Endothelial cell of umbilical vein (primary cell): ENCODE measurements at places on chromosomes 16 and 17. TPM values are rescaled to one million over a fixed set of nuclear protein-coding genes. Genes with fewer than 3 reads are reported as not detected.

GRCh38 chr16:4136229-4136813 is 20.1 kb upstream of the ADCY9 start:
- peaks cover 4% of the 10 kb centered on the region for H3K27me3 ChIP-seq
- H3K4me3 ChIP-seq = no peak overlapping the region
- no peaks in the 10 kb centered on the region for H3K36me3 ChIP-seq
- no peak overlapping the region for H3K27ac ChIP-seq
- H3K4me1 ChIP-seq = no peaks in the 10 kb centered on the region

DNA sequence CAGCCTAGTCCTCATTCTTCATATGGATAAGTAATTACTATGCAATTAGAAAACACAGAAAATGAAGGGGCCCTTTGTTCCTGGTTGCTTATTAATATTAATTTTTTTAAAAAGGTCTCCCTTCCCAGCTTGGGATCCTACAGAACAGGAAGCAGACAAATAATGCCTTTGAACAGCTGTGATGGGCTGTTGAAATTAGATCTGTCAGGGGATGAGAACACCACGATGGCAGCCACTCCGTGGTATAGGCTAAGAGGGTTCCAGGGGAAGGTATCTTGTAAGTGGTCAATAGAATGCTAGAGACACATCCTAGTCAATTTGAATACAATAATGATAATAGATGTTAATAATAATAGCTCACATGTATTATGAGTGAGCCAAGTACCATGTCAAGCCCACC is 83.1 kb downstream of the CCDC182 start:
- H3K27ac ChIP-seq = no peak overlapping the region
- no peak overlapping the region for H3K4me3 ChIP-seq
- H3K36me3 ChIP-seq = no peaks in the 10 kb centered on the region
- no peak for DNase-seq
- no peaks in the 10 kb centered on the region for H3K27me3 ChIP-seq

DNA sequence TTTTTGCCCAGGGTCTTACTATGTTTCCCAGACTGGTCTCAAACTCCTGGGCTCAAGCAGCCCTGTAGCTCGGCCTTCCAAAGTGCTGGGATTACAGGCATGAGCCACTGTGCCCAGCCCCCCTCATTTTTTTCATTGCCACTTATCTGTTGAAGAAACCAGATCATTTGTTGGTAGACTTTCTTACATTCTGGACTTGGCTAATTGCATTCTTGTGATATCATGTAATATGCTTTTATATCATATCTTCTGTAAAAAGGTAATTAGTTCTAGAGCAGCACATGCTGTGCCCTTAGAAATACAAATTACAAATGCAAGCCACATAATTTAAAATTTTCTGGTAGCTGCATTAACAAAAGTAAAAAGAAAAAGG is 53.9 kb downstream of the PPM1E start:
- H3K4me1 ChIP-seq = no peaks in the 10 kb centered on the region
- no peaks in the 10 kb centered on the region for H3K27me3 ChIP-seq
- H3K27ac ChIP-seq = no peak overlapping the region
- DNase-seq = no peak
- H3K4me3 ChIP-seq = no peak overlapping the region
- no peaks in the 10 kb centered on the region for H3K36me3 ChIP-seq

DNA sequence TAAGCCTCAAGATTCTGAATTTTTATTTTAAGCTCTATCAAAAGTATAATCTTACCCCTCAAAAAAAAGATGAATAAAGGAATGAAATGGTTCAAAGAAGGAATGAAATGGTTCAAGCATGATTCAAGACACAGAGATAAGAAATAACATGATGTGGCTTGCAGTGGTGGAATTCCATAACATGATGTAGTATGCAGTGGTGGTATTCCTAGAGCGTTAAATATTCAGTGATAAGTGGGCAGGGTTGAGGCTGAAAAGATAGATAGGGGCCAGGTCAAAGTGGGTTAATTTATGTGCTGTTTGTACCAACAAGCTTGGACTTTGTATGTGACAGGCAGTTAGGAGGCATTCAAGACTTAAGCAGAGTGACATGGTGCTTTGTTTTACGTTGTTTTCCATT is 29.6 kb downstream of the TNRC6A start:
- no peak overlapping the region for H3K4me3 ChIP-seq
- H3K4me1 ChIP-seq = no peaks in the 10 kb centered on the region
- DNase-seq = no peak
- H3K27ac ChIP-seq = no peak overlapping the region

GRCh38 chr17:18981335-18981641 is 23.3 kb downstream of the FAM83G start:
- H3K4me3 ChIP-seq = no peak overlapping the region
- no peaks in the 10 kb centered on the region for H3K27me3 ChIP-seq
- DNase-seq = no peak
- no peak overlapping the region for H3K27ac ChIP-seq
- no peaks in the 10 kb centered on the region for H3K36me3 ChIP-seq

GRCh38 chr16:74724820-74725549 is 24.3 kb upstream of the MLKL start:
- H3K4me1 ChIP-seq = no peaks in the 10 kb centered on the region
- no peaks in the 10 kb centered on the region for H3K36me3 ChIP-seq
- H3K27me3 ChIP-seq = peaks cover 2% of the 10 kb centered on the region
- no peak for DNase-seq

DNA sequence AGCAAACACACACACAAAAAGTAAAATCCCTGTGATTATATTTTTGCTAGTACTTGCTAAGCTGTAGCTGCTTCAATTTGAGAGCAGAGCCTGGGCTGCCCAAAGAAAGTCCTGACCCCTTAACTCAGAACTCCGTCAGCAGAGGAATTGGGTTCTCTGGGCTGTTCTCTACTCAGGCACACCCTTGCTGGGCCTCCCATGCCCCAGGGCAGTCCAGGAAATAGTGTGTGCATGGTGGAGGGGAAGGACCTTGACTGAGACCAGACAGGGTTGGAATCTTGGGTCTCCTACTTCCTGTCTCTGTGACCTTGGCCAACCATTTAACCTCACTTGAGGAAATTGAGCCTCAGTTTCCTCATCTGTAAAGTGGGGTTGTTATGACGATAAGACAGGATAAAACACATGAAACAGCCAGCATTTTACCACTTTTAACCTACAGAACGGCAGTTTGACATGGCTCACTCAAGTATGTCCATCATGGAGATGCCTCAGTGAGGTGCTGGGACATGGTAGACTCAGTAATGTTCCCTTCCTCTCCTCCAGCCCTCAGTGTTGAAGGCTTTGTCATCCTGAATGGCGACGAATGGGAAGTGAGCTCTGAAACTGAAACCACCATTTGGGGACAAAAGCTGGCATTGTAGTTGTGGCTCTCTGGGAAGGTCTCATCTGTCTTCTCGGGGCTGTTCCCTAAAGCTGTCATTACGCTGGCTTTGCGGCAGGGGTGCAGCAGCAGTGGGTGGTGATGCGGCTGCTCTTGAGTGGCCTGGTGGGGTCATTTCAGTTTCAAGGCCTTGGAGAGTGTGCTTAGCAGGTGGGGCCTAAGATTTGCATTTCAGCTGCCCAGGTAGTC is 74.9 kb downstream of the CMIP start:
- H3K4me1 ChIP-seq = peaks cover 39% of the 10 kb centered on the region
- H3K36me3 ChIP-seq = no peaks in the 10 kb centered on the region
- H3K4me3 ChIP-seq = no peak overlapping the region
- DNase-seq = no peak
- no peaks in the 10 kb centered on the region for H3K27me3 ChIP-seq

DNA sequence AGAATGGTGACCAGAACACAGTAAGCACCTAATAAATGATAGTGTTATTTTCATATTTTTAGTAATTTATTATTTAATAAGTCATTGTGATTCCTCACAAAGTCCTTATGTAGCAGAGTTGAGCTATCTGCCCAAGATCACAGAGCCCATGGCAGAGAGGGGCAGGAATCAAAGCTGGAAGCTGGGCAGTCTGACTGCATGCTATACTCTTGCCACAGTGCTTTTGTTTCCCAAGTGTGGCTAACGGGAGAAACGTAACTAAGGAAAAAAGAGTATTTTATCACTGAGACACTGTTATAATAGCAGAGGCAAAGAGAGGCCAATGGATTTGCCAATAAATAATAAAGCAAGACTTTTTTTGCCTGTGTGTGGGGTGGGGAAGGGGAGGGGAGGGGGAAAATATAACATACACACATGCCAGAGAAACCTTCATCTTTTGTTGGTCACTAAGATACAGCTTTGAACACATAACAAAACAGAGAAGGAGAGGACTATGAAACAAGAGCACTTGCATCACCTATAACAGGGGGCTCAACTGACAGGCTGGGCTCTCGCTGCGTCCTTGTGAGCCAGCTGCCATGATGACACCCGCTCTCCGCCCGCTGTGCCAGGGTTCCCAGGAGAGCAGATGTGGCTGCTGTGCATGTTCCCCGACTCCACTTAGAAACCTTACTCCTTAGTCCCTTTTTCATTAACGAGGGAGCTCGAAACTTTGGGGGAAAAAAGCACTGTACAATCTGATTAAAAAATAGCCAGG is 10.1 kb downstream of the CSNK2A2 start:
- peaks cover 14% of the 10 kb centered on the region for H3K4me1 ChIP-seq
- peaks cover 32% of the 10 kb centered on the region for H3K36me3 ChIP-seq
- peak overlapping the region; percentile 14 for H3K27ac ChIP-seq

LLGL1 gene
- polyA plus RNA-seq = 47.1 and 55.5 TPM in 2 replicates

C17orf100 gene
- 0.99 and 1.6 TPM in 2 replicates for polyA plus RNA-seq

MT1A gene
- 2.3 and 6.5 TPM in 2 replicates for polyA plus RNA-seq
